ENCODE measurements at places on chromosomes 7 and 10.

DNA sequence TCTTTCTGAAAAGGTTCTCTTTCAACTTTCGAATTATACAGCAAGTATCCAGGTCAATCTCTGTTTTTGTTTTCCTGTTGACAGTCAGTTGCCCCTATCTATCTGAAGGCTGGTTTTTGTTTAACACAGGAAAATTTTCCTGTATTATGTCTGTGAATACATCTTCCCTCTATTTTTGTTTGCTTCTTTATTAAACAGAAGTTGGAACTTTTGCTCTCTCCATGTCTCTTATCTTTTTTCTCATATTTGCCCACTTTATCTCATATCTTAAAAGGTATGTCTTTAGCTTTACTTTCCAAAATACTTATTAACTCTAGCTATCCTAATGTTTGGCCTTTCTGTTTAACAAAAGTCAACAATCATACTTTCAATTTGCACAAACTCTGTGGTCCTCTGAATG is 95.0 kb downstream of the BRAF start:
- DNase-seq: no peak

DNA sequence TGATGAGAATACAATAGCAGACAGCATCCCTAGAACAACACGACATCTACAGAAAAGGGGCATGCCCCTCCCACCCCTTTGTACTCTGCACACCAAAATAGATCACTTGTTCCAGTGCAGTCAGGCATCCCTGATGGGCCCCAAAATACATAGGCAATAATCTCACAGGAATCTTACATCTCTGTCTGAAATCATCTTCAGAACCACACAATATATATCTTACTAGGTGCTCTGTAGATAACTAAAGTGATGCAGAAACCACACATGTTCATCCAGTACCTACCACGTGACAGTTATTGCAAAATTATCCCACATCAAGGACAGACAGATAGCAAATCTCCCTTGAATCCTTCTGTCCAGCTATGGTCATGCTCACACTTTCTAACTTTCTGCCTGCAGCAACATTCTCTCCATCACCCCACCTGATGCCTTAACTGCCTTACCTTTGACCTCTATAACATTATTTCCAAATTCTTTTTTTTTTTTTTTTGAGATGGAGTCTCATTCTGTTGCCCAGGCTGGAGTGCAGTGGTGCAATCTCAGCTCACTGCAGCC is 30.7 kb downstream of the ST8SIA6 start:
- DNase-seq: no peak

DNA sequence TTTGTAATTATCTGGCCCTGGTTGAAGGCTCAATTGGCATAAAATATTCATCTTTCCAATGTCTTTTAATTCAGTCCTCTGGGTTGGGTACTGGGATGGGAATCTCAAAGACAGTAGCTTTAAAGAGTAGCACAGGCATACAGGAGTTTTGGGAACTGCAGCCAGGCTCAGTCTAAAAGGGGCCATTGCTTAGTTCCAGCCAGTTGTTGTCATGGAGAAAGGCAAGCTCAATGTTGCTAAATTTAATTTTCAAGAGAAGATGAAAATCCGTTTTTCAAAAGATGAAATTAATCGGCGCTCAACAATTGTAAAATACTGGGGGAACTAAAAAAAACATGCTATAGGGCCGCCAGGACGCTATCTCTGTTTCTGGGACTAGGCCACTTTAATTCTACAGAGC is 375.1 kb downstream of the PHTF2 start:
- no peak for DNase-seq

DNA sequence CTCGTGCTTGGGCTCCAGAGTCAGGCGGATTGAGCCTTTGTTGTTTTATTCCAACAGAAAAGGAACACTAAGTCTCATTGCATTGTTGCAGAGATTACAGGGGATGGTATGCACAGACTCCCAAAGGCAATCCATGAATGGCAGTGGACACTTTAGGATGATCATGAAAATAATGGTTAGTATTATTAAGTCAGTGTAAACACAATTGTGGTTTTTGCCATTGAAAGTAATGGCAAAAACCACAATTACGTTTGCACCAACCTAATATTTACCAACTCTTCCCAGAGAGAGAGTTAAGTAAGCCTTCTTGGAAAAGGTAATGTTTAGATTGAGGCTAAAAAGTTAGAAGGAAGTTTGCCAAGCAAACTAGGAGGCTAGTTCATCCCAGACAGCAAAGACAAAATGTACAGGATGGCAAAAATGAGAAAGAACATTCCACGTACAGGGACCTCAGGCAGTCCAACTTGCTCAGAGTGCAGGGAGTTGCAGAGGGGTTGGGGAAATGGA is 72.9 kb upstream of the AMPH start:
- no peak for DNase-seq

GRCh38 chr10:80540136-80540535 is 2.4 kb downstream of the SH2D4B start:
- no peak for DNase-seq
